ENCODE measurements at places on chromosomes 1 and 21.

- peak overlapping the region; percentile 30 for H3K27ac ChIP-seq
- no peak overlapping the region for H3K4me3 ChIP-seq
- DNase-seq, result no peak
- H3K27me3 ChIP-seq, result no peaks in the 10 kb centered on the region
- H3K36me3 ChIP-seq, result no peaks in the 10 kb centered on the region
- H3K4me1 ChIP-seq, result peaks cover 16% of the 10 kb centered on the region
These were observed 87.7 kb upstream of the COL6A1 start for GRCh38 chr21:45893740-45894449.

DNA sequence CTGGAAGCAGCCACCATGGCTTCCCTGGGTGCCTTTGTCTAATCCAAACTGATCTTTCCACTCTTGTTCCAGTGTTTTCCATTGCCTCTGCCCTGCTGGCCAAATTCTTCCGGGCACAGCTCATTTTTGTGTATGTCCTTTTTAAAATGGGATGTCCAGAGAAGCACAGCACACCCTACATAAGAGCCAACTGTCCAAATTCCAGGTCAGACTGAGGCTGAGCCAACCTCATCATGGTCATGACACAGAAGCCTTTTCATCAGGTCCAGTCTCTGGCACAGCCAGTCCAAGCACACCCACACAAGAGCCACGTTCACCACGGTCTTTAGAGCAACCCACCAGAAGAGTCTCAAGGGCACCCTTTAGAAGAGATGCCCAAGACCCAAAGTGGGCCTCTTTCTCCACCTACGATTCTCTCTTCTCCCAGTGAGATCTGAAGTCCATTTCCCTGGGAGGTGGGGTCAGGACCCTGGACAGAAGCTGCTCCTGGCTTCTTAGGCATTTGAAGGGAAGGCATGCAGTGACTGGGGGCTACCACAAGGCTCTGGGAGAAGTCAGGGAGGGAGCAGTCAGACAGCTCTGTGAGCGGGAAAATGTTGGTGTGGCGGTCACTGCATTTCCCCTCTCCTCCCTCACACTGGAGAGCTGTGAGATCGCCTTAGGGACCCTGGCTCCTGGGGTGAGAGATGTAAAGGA lies 53.2 kb downstream of the SYT2 start:
- no peak overlapping the region for H3K27ac ChIP-seq
- no peak for DNase-seq
- no peaks in the 10 kb centered on the region for H3K4me1 ChIP-seq
- H3K4me3 ChIP-seq, result no peak overlapping the region

DNA sequence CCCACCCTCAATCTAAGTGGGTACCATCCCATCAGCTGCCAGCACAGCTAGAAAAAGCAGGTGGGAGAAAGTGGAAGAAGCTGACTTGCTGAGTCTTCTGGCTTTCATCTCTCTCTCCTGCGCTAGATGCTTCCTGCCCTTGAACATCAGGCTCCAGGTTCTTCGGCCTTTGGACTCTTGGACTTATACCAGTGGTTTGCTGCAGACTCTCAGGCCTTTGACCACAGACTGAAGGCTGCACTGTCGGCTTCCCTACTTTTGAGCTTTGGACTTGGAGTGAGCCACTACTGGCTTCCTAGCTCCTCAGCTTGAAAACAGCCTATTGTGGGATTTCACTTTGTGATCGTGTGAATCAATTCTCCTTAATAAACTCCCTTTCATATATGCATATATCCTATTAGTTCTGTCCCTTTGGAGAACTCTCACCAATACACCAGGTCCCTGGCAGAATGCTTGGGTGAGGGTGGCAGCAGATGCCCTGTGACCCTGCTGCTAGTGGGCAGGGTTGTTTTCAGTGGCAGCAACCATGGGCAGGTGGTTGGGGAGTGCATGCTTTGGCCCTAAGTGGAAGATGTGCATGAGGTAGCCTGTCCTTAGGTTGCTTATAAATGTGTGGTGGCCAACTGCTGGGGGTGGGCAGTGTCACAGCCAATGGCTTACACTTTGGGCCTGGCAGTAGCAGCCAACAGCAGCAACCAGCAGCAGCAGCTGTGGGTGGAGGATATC lies 10.8 kb upstream of the ADAM30 start:
- no peak overlapping the region for H3K27ac ChIP-seq
- no peak for DNase-seq
- no peaks in the 10 kb centered on the region for H3K36me3 ChIP-seq
- H3K4me1 ChIP-seq, result no peaks in the 10 kb centered on the region
- no peaks in the 10 kb centered on the region for H3K27me3 ChIP-seq

- H3K27me3 ChIP-seq, result no peaks in the 10 kb centered on the region
- DNase-seq, result no peak
- H3K36me3 ChIP-seq, result no peaks in the 10 kb centered on the region
These were observed 216.6 kb upstream of the EDN2 start for GRCh38 chr1:41700986-41701535.

GRCh38 chr1:199040076-199040905 lies 401.5 kb downstream of the PTPRC start:
- H3K4me3 ChIP-seq, result no peak overlapping the region
- H3K27ac ChIP-seq, result no peak overlapping the region
- H3K36me3 ChIP-seq, result no peaks in the 10 kb centered on the region
- no peaks in the 10 kb centered on the region for H3K4me1 ChIP-seq
- no peak for DNase-seq

GRCh38 chr1:108627951-108628350 lies 32.9 kb downstream of the HENMT1 start:
- no peak overlapping the region for H3K27ac ChIP-seq
- no peaks in the 10 kb centered on the region for H3K36me3 ChIP-seq
- H3K27me3 ChIP-seq, result no peaks in the 10 kb centered on the region
- no peak for DNase-seq

DNA sequence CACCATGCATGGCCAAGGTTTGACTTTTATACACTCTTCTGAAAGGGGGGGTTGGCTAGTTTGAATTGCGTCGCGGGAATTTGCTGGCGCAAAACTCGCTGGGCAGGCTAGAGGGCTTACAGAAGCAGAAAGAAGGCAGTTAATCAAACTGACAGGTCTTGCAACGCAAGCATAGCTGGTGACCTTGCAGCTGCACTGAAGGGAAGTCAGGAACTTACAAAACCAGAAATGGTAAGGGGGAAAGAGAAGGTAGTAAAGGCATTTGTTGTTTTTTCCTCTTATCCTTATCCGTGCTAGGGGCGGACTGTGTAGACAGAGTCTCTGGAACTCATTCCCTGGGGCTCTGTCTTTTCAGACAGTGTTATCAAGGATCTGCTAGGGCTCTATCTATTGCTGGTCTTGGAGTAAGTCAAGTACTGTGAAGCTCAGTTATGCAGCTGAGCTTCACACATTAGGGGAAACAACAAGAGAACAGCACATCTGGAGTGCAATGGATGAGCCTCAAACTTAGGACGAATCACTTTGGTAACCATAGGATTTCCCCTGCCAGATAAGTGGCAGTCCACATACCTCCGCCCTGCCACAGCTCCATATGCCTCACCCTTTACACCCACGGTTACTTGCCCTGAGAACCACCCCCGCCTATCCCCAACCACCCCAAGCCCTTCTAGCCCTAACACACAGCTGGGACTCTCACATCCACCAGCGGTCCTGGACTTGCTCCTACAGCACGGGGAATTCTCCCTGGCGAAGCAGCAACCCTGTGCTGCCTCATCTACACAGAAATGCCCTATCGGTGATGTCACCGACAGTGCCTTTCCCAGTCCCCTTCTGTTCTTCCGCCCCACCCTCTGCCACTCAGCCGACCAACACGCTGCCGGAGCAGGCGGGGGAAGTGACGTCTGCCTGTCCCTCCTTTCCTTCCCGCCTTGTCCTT lies 251.4 kb downstream of the FAM72C start:
- DNase-seq, result no peak
- no peak overlapping the region for H3K27ac ChIP-seq
- no peak overlapping the region for H3K4me3 ChIP-seq
- H3K36me3 ChIP-seq, result no peaks in the 10 kb centered on the region
- H3K27me3 ChIP-seq, result no peaks in the 10 kb centered on the region

DNA sequence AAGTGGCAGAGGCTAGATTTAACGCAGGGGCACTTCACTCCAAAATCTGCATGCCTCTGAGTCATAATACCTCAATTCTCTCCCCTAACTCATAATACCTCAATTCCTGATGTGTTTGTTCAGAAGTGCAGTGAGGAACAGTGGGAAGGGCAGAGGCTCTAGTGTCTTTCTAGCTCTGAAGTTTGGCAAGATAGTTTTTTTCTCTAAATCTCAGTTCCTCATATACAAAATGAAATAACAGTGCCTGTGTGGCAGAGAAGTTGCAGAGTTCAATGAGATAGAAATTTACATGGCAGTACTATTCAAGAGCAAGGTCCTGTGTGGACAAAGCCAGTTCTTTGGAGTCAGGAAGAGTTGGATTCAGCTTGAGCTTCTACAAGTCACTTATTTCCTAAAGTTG lies 9.8 kb downstream of the JUN start:
- peak overlapping the region; percentile 54 for H3K27ac ChIP-seq
- H3K27me3 ChIP-seq, result no peaks in the 10 kb centered on the region
- peaks cover 11% of the 10 kb centered on the region for H3K4me1 ChIP-seq
- no peak for DNase-seq

- peaks cover 28% of the 10 kb centered on the region for H3K4me1 ChIP-seq
- no peaks in the 10 kb centered on the region for H3K36me3 ChIP-seq
- no peaks in the 10 kb centered on the region for H3K27me3 ChIP-seq
- H3K27ac ChIP-seq, result peak overlapping the region; percentile 53
- no peak overlapping the region for H3K4me3 ChIP-seq
- DNase-seq, result peak; percentile 79
These were observed 35.9 kb upstream of the ATP5PO start for GRCh38 chr21:33951276-33952178.

- no peaks in the 10 kb centered on the region for H3K27me3 ChIP-seq
- H3K27ac ChIP-seq, result no peak overlapping the region
- H3K4me1 ChIP-seq, result no peaks in the 10 kb centered on the region
- H3K36me3 ChIP-seq, result no peaks in the 10 kb centered on the region
These were observed 147.8 kb upstream of the MAP1LC3C start for GRCh38 chr1:242146652-242147051.
